NCI-H69 (cell line): ENCODE measurements at places on chromosomes 5 and 9.

GRCh38 chr9:123376218-123377071, 20.4 kb downstream of the CRB2 start:
- DNase-seq = peak; percentile 74

- DNase-seq = no peak
These were observed 206.7 kb downstream of the FAM114A2 start for GRCh38 chr5:153831973-153832372.

DNA sequence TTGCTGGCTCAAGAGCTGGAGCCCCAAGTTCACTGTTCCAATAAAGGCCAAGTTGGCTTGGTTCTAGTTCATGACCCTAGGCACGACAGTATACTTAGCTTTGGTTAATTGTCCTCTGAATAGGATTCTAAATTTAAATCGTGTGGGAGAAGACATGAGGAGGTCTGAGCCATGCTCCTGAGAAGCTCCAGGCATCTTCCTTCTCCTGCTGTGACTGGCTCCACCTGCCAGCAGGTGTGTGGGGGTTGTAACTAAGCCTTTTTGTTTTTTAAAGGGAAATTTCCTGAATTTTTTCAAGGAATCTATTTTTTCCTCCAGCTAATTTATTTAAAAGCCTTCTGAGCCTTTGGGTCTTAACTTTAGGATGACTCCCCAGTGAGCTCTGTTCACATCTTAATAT, 20.2 kb upstream of the TRIM36 start:
- no peak for DNase-seq

DNA sequence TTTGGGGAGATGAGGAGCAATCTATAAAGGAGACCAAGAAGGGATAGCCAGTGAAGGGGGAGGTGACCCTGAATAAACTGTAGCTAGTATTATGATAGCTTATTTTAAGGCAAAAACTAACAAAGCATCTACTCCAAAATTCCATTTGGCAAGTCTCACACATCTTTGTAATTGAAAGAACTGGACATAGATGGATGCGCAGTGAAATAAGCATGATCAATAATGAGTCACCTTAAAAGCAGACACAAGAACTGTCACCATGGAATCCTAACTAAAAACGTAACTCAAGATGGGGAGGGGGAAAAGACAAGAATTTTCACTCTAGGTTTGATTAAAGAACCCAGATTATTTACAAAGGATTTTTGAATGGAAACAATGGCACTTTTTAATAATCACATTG, 164.5 kb downstream of the MED27 start:
- DNase-seq = no peak

- DNase-seq = no peak
These were observed 201.4 kb downstream of the SMARCA2 start for GRCh38 chr9:2216591-2216990.

DNA sequence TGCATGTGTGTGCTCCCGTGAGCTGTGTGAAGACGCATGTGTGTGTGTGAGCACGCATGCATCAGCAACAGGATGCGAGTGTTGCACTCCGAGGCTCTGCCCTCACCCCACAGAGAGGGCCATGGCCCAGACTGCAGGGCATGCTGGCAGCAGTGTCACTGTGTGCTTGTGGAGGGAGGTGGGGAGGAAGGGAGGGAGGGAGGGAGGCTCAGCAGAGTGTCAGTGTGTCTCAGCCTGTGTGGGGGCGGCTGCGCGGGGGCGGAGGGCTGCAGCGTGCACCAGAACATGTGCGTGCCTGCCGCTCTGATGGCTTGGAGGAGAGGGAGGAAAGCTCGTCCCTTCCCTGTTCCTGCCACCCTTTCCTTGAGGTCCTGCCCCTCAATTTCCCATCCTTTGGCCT, 5.3 kb downstream of the CAMK2A start:
- DNase-seq = no peak

DNA sequence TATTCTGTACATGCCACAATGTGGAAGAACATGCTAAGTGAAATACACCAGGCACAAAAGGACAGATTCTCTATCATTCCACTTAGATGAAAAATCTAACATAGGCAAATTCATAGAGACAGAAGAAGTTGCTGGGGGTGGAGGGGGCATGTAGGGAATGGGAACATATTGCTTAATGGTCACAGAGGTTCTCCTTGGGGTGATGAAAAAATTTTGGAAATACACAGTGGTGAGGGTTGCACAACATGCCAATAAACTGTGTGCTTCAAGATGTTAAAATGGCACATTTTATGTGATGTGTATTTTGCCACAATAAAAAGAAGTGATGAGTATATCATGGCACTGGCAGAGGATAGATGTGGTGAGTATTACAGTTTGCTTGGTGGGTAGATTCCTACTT, 111.9 kb downstream of the SUSD1 start:
- DNase-seq = no peak

DNA sequence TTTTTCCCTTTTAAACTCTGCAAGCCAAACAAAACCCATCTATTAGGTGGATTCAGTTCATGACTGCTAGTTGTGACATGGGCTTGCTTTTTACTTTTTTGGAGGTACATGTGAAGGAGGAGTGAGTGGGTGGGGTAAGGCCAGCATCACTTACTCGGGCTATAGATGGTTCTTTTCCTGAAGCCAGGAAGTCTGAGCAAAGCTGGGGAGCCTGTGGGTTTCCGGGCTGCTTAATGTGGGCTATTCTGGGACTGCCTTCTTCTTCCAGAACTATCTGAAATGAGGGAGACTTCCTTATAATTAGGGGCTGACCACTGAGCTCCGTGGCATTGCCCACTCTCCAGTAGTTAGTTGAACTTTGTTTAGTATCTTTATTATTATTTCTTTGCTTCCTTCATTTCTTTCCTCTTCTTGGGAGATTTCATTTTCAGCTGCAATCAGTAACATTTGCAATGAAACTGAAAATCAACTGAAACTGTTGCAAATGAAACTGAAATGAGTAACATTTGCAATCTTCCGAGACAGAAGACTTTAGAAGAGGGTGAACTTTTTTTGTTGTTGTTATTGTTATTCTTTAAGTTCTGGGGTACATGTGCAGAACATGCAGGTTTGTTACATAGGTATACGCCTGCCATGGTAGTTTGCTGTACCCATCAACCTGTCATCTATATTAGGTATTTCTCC, 204.9 kb downstream of the LRRC70 start:
- DNase-seq = no peak

GRCh38 chr9:35203528-35203927, 41.7 kb downstream of the UNC13B start:
- DNase-seq = peak; percentile 5

DNA sequence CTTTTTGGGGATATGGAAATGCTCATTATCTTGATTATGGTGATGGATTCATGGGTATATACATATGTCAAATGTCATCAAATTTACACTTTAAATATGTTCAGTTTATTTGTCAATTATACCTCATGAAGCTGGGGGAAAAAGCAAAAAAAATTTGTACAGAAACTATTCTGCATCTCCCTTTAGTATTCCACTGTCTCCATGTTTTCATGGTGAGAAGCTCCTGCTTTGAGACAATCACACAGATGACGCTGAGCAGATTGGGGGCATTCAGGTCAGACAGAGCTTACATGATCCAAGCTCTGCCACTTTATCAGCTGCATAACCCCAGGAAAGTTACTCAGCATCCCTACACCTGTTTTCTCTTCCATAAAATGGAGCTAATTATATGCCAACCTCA, 101.5 kb downstream of the PLPPR1 start:
- DNase-seq = peak; percentile 13

GRCh38 chr5:91477408-91477807, 94.3 kb upstream of the ARRDC3 start:
- DNase-seq = no peak

DNA sequence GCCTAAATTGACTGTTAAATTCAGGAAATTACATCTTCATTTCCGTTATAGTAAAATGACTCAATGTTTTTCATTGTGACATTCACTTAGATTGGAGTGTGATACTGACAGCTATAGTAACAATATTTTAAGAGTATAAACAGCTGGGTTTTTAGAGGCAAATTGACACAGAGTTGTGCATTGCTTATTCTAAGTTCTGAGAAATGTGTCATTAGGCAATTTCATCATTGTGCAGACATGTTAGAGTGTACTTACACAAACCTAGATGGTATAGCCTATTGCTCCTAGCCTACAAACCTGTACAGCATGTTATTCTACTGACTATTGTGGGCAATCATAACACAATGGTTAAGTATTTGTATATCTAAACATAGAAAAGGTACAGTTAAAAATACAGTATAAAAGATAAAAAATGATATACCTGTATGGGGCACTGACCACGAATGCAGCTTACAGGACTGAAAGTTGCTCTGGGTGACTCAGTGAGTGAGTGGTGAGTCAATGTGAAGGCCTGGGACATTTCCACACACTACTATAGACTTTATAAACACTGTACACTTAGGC, 132.7 kb downstream of the PDE4D start:
- DNase-seq = no peak

GRCh38 chr5:31630931-31631330, 8.0 kb upstream of the PDZD2 start:
- DNase-seq = no peak

- no peak for DNase-seq
These were observed 61.8 kb upstream of the RAD23B start for GRCh38 chr9:107221321-107221720.

GRCh38 chr9:81083067-81083466, 606.3 kb downstream of the TLE1 start:
- peak; percentile 48 for DNase-seq

- DNase-seq = peak; percentile 62
These were observed 4.8 kb downstream of the DNAJB5 start for GRCh38 chr9:34994260-34994899.

- no peak for DNase-seq
These were observed 36.7 kb downstream of the OLFML2A start for GRCh38 chr9:124813501-124814163.

DNA sequence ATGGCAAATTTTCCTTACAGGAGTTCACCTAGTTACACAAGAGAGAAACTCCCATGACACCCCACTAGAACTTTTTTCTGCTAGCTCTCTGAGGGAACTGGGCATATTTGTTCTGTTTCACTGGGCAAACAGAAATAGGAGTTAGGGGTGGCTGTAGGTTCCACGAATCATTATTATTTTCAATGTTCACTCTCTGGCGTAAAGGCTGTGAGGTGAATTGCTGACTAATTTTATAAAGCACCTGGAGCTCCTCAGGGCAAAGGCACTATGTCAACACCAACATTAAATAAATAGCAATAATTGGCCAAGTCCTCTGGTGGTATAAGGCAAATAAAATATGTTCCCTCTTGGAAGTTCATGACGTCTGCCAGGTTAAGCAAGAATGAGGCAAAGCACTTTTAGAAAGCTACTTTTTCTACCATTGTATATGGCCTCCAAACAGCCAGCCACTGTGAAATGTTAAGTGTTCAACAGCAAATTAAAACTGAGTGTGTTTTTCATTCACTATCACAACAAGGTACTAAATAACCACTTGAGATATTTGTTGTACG, 344.6 kb downstream of the PDE4D start:
- DNase-seq = peak; percentile 98

- peak; percentile 84 for DNase-seq
These were observed 14.2 kb upstream of the RALGDS start for GRCh38 chr9:133135146-133135745.

GRCh38 chr5:148259288-148259687, 9.3 kb upstream of the SPINK13 start:
- DNase-seq = no peak

GRCh38 chr5:177363565-177363964, 5.8 kb downstream of the RGS14 start:
- no peak for DNase-seq

- peak; percentile 61 for DNase-seq
These were observed 16.7 kb downstream of the WHRN start for GRCh38 chr9:114488398-114489129.

GRCh38 chr5:59107692-59108091, 524.8 kb downstream of the RAB3C start:
- peak; percentile 53 for DNase-seq

DNA sequence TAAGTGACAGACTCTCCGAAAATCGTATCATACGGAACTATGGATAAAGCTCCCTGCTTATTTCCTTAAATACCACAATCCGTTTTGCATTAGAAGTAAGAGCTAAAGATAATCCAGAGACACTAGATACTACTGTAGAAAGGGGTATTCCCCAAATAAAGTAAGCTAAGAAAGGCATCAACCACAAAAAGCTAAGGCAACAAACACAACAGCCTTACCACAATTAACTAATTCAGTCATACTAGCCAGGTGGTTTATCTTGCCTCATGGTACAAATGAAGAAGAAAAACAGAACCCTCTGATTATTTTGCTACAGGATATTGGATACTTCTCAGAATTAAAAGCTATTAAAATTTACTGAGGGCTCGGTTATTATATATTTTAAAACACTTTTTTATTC, 14.1 kb downstream of the ERP44 start:
- no peak for DNase-seq

DNA sequence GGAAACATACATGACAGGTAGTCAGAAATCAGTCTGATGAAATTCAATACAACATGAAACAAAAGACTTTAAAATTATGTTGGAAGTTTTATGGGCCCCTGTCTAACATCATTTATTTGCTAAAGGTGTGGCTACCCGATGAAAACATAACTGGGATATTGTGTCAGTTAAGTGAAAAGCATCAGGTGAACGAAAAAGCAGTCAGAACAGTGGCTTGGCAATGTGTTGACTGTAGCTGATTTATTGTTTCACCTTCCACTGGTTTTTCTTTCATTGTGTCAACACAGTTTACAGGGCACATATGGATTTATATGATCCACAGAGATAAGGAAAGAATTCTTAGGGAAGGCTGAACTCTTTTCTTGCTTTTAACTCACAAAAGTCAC, 429.6 kb upstream of the ZNF608 start:
- DNase-seq = peak; percentile 95

DNA sequence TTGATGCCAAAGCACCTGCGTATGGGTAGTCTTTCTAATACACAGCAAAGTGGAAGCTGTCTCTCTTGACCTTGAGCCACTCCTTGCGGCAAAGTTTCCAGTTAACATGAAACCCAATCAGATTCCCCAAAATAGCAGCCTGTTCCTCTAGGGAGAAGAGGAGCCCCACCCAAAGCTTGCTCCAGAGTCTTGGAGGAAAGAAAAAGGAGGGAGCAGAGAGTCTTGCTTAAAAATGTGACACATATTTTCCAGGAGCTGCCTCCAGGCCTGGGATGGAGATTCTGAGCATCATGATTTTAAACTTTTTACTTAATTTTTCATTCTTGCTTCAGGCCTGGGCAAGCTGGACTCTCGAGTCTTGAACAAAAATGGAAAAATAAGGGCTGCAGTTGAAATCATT, 223.5 kb upstream of the TNC start:
- DNase-seq = no peak

- no peak for DNase-seq
These were observed 68.5 kb upstream of the CACNA1B start for GRCh38 chr9:137809040-137809576.

- DNase-seq = peak; percentile 58
These were observed 41.8 kb downstream of the NUP214 start for GRCh38 chr9:131167146-131167692.

GRCh38 chr5:107769519-107769918, 98.8 kb upstream of the EFNA5 start:
- DNase-seq = no peak

- no peak for DNase-seq
These were observed 243.4 kb downstream of the SYK start for GRCh38 chr9:91045041-91045440.

DNA sequence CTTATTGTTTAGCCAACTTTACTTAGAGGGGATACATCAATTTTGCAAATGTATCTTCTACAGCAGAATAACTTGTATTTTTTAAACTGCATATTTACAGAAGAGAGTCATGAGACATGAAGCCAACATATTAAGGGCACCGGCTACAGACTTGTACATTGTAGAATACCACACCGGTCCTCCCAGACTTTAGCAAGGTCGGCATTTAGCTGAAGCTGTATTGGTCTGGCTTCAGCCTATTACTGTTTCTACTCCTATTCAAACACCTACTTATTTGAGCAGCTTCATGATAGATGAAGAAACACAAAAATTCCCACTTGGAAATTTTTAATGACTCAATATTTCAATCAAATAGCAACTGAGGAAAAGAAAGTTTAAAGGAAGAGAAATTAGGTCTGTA, 33.0 kb downstream of the NR3C1 start:
- DNase-seq = no peak
